ENCODE measurements at places on chromosomes 6 and 20.

GRCh38 chr6:43476746-43477145 is 624 bp upstream of the TJAP1 start:
- no peak for DNase-seq

GRCh38 chr6:148831531-148831930 is 84.7 kb downstream of the UST start:
- no peak for DNase-seq

DNA sequence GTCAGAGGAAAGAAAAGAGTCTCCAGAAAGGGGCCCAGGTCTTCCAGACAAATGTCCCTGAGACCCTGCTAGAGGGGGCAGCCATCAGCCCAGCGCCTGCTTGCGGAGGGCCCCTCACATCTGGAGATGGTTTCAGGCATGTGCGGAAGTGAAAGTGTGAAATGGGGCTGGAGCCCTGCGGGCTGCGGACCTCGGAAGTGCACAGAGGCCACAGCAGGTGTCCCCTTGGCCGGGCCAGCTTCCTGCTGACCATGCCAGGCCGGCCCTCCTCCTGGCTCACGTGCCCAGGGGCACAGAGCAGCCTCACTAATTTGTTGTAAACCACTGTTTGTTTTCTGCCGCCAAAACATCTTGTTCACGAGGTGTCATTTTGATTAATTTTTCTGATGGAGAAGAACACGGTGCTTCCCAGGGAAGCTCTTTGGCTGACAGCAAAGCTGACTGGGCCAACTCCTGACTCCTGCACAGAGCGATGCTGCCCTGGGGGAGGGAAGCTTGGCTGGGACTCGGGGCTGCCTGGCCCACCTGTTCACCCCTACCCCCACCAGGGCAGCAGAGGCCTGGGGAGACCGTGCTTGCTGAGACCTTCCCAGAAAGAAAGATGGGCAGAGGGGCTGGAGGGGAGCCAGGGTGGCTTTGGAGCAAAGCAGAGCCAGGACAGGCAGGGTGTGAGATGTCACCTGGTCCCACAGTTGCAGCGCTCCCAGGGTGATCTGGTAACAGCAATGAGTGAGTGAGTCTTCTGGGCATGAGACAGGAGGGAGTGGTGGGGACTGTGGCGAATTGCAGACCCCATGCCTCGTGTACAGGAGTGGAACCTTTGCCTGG is 54.2 kb downstream of the BCAS4 start:
- no peak for DNase-seq

- peak; percentile 18 for DNase-seq
Observed at GRCh38 chr20:8153281-8153908, 21.3 kb downstream of the PLCB1 start.

- peak; percentile 99 for DNase-seq
Observed at GRCh38 chr6:109816452-109817374, 125.6 kb downstream of the FIG4 start.

- DNase-seq, result no peak
Observed at GRCh38 chr6:49038294-49038822, 424.7 kb downstream of the MMUT start.

DNA sequence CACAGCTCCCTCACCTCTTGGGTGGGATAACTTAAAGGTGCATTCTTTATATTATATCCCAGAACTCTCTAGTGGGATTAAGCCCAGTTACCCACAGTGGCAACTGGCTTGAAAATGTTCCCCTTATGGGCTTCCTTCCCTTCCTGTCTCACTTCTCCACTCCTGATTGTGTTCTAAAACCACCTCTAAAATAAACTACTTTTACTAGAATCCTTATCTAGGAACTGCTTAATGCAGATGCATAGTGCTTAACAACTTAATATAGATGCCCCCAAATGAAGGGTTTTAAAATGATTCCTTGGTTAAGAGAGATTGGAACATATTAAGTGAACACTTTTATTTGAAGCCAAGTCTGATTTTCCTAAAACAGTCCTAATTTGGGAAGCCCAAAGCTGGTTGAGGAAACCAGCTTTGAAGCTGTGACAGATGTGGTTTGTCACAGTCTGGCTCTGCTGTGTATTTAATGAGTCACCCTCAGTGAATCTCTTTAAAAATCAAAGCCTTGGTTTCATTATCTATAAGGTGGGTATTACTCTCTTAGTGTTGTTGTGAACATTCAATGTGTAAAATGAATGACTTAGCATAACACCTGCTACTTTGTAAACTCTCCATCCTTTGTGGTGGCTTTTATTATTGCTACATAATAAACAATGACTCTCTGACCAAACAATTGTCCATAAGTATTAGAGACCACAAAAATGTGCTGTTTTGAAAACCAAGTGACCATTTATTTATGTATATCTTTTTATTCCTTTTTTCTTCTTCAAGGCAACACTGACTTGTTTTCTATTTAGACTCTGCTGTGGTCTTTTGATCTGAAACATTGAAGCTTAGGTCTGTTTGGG is 24.4 kb downstream of the PLCB1 start:
- DNase-seq, result peak; percentile 65

DNA sequence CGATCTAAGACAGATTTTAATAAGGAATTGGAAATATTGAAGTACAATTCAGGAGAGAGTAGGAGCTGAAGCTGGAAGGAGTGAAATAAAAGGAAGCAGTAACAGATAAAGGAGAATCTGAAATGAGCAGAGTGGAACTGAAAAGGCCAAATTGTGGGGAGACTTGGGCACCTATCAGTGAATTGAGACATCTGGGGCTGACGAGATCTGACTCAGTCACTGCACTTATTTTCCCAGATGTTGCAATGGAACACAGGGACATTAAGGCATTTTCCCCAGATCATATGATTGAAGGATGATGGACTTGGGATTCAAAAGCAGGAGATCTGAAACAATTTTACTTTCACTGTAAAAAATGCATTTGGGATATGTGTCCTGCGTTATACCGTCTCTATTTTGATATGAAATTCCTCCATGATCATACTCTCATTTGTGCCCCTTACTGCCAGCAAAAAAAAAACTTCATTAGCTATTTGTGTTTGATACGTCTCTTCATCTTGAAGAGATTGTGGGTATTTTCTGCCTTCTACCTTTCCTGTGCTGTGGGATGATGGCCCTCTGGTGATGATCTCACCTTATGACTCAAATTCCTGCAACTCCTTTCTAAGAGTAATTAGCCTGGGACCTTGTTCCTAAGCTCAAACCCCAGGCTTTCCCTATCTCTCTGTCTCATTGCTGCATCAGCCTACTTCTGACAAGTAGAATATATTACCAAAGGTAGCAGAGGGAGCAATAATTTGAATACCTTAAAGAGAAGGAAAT is 278.5 kb upstream of the MAN1A1 start:
- no peak for DNase-seq

GRCh38 chr20:31355981-31356380 is 12.4 kb upstream of the DEFB118 start:
- DNase-seq, result no peak

DNA sequence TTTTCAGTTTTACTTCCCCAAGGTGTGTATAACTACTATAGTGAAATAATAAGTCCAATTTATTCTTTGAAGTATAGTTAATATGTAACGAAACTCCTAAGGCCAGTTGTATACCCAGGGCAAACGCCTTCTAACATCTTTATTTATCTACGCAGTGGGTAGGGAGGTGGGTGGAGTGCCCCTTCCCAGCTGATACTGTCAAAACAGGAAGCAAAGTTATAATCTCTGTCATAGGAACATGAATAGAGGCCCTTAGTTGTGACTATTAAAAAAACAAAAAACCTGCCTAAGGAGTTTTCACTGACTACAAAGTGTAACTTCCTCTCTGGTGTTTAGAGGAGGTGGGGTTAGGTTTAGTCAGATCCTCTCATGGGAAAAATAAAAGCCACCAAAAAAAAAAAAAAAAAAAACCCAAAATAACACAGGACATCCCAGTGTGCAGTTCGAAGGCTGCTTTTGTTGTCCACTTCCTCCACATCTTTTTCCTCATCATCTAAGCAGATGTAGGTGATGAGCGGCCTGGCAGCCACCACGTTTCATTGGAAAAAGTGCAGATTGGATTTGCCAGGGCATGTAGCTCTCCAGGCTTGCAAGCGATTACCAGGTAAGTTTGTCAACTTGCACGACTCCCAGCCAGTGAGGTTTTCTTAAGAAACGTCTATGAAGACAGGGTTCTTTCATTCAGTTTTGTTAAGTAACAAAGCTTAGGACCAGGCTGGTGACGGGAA is 58.7 kb downstream of the UTRN start:
- DNase-seq, result no peak

GRCh38 chr6:102670735-102671134 is 1277.2 kb downstream of the GRIK2 start:
- no peak for DNase-seq

DNA sequence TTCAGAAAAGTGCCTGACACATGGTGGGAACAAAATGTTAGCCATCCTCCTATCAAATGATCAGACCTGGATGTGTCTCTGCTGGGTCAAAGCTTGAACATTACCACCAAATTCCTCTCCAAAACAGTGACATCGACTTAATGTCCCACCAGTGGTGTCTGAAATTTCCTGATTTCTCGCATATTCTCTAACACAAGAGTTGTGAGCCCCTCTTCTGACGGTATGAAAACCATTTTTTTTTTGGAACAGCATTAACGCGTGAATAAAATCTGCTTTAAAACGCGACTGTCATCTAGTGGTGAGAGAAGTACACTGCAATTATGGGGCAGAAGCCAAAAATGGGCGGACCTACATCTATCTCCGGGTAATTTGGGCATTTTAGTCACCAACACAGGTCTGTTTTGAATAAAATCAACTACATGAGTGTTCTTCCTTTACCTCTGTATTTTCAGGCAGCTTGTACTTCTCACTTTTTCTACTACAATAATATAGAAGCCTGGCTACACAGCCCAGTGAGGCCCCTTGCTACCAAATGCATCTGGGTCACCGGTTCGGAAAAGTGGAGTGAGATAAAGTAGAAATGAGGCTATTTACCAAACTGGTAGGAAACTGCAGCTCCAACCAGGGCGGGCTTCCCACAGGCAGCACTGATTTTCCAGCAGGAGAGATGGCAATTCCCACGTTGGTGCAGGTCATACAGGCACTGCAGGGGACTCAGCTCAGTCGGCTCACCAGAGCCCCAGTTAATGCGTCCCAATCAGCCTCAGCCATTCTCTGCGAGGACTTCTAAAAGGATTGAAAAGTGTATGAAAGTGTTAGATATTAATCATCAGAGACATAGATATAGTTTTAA is 27.4 kb downstream of the MGME1 start:
- DNase-seq, result peak; percentile 36
